ENCODE measurements at places on chromosomes 4 and X. TPM values are rescaled to one million over a fixed set of nuclear protein-coding genes. Genes with fewer than 3 reads are reported as not detected.
A peak's percentile ranks its signal among the peaks of the same experiment; 100 is the strongest.

RS1 gene
- total RNA-seq, result 6.7 TPM

TXK gene
- 10.2 TPM for total RNA-seq

P2RY4 gene
- not detected for total RNA-seq

- H3K27ac ChIP-seq, result no peak overlapping the region
- H3K27me3 ChIP-seq, result no peaks in the 10 kb centered on the region
- no peaks in the 10 kb centered on the region for H3K4me1 ChIP-seq
- H3K36me3 ChIP-seq, result no peaks in the 10 kb centered on the region
- H3K4me3 ChIP-seq, result no peak overlapping the region
- no peak for DNase-seq
Observed at GRCh38 chrX:31245714-31246113, 173.9 kb upstream of the FTHL17 start.

- no peaks in the 10 kb centered on the region for H3K36me3 ChIP-seq
- H3K4me1 ChIP-seq, result no peaks in the 10 kb centered on the region
Observed at GRCh38 chr4:142984871-142985585, 138.9 kb upstream of the INPP4B start.

- no peaks in the 10 kb centered on the region for H3K4me1 ChIP-seq
- DNase-seq, result no peak
- H3K36me3 ChIP-seq, result no peaks in the 10 kb centered on the region
Observed at GRCh38 chr4:155481150-155481549, 104.4 kb upstream of the MAP9 start.

- H3K27me3 ChIP-seq, result no peaks in the 10 kb centered on the region
- DNase-seq, result peak; percentile 36
- H3K4me1 ChIP-seq, result no peaks in the 10 kb centered on the region
- no peak overlapping the region for H3K27ac ChIP-seq
- H3K4me3 ChIP-seq, result no peak overlapping the region
Observed at GRCh38 chr4:122744229-122744628, 11.7 kb downstream of the BBS12 start.

DNA sequence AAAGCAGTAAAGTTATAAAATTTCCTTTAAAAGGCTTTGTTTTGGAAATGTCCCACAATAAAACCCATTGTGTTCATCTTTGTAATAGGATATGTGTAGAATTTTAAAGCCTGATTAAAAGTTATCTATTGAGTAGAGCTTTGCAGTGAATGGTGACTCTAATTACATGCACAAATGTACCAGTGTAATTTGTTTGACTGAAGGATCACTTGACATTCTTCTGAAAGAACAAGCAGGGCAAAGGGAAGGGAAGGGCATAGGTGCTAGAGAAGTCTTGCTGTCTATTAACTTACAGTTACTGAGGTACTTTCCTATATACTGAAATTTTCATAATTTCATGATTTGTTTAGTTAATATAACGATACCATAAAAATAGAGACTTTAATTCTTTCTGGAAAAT is 70.8 kb downstream of the STIM2 start:
- peaks cover 5% of the 10 kb centered on the region for H3K4me1 ChIP-seq
- H3K4me3 ChIP-seq, result no peak overlapping the region
- no peak overlapping the region for H3K27ac ChIP-seq
- H3K27me3 ChIP-seq, result no peaks in the 10 kb centered on the region
- no peak for DNase-seq

DNA sequence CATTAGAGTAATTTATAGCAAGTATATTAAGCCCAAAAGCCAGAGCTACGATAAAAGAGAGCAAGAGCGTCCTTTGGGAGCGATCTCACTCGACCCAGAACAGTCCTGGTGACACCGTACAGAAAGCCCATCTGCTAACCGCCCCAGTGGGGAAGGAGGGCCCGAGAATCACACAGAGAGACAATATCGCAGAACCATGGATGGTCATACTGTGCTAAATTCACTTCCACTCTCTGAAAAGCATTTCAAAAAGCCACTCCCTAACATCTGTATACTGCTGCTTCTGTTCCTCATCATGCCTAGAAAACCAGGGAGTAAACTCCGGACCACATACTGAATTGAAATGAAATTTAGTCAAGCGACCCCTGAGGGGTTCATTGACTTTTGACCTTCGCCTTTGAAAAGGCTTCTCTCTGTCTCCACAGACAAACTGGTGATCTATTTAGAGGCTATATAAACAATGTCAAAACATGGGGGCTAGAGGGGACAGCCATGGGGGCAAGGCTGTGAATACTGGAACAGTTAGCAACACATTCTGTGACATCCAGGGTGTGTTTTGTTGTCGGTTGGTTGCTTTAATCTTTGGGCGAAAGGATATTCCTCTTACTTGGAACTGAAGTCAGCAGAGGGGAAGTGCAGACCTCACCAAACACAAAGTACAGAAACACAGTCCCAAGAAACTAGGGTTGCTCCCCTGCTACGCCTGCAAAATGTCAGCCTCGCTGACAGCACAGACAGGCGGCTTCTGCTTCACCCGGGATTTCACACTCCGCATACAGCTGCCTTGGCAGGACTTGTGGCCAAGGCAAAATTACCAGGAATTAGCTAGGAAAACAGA is 129.0 kb upstream of the RASGEF1B start:
- H3K36me3 ChIP-seq, result no peaks in the 10 kb centered on the region
- no peaks in the 10 kb centered on the region for H3K27me3 ChIP-seq
- H3K4me3 ChIP-seq, result no peak overlapping the region
- peak; percentile 32 for DNase-seq
- no peak overlapping the region for H3K27ac ChIP-seq

- H3K36me3 ChIP-seq, result no peaks in the 10 kb centered on the region
- H3K4me1 ChIP-seq, result peaks cover 80% of the 10 kb centered on the region
- H3K4me3 ChIP-seq, result no peak overlapping the region
- no peaks in the 10 kb centered on the region for H3K27me3 ChIP-seq
- H3K27ac ChIP-seq, result peak overlapping the region; percentile 94
Observed at GRCh38 chr4:2790583-2791517, 2.0 kb upstream of the SH3BP2 start.

- H3K36me3 ChIP-seq, result no peaks in the 10 kb centered on the region
- H3K4me3 ChIP-seq, result no peak overlapping the region
- no peak for DNase-seq
Observed at GRCh38 chr4:152063621-152064240, 302.9 kb upstream of the GATB start.

- H3K27ac ChIP-seq, result no peak overlapping the region
- H3K4me1 ChIP-seq, result no peaks in the 10 kb centered on the region
- H3K4me3 ChIP-seq, result no peak overlapping the region
- no peak for DNase-seq
- H3K36me3 ChIP-seq, result no peaks in the 10 kb centered on the region
- no peaks in the 10 kb centered on the region for H3K27me3 ChIP-seq
Observed at GRCh38 chr4:107131295-107131694, 95.2 kb upstream of the DKK2 start.

DNA sequence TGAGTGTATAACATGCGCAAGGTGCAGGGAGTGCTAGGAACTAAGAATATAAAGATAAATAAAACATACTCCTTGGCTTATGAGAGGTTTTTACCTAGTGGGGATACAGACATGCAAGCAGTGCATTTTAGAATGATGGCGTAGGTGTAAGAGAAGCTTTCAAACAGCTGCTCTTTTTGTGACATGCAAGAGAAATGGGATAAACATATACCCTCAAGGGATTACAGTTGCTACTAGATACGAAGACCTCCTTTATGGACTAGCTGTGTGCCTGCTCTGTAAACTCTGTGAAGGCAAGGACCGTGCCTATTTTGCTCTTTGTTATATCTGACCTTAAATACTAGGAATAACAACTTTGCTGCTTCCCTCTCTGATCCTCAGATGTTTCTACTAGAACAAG is 39.0 kb upstream of the SLITRK4 start:
- no peaks in the 10 kb centered on the region for H3K27me3 ChIP-seq
- no peaks in the 10 kb centered on the region for H3K36me3 ChIP-seq
- no peak for DNase-seq
- H3K4me1 ChIP-seq, result no peaks in the 10 kb centered on the region
- no peak overlapping the region for H3K4me3 ChIP-seq

- no peaks in the 10 kb centered on the region for H3K36me3 ChIP-seq
- DNase-seq, result no peak
- H3K4me1 ChIP-seq, result peaks cover 4% of the 10 kb centered on the region
- H3K27ac ChIP-seq, result no peak overlapping the region
- H3K27me3 ChIP-seq, result no peaks in the 10 kb centered on the region
Observed at GRCh38 chrX:9279234-9279544, 185.7 kb upstream of the TBL1X start.

- no peak overlapping the region for H3K27ac ChIP-seq
- H3K36me3 ChIP-seq, result no peaks in the 10 kb centered on the region
- no peaks in the 10 kb centered on the region for H3K27me3 ChIP-seq
- H3K4me3 ChIP-seq, result no peak overlapping the region
- H3K4me1 ChIP-seq, result peaks cover 23% of the 10 kb centered on the region
Observed at GRCh38 chr4:183101956-183102480, 3.0 kb downstream of the WWC2 start.

DNA sequence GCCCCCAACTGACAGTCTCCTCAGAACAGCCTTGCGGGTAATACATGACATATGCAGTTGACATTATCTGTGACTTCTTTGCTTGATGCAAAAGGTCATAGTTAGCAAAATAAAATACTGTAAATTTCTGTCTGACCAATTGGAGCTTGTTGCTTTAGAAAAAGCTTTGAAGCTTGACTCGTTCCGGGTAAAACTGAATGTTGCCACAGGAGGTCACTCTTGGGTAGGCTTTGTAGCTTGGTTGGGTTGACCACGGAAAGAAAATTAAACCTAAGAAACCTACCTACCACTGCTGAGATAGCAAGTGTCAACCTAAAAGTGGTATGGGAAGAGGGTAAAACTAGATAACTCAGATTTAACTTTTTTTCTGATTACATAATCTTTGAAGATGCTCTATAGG is 23.2 kb downstream of the PRPS2 start:
- H3K27ac ChIP-seq, result no peak overlapping the region
- H3K36me3 ChIP-seq, result no peaks in the 10 kb centered on the region
- no peaks in the 10 kb centered on the region for H3K27me3 ChIP-seq
- no peak for DNase-seq
